ENCODE measurements at places on chromosomes 2 and 18.
A peak's percentile ranks its signal among the peaks of the same experiment; 100 is the strongest.

GRCh38 chr2:120973196-120973595 lies 237.5 kb downstream of the GLI2 start:
- no peak for DNase-seq

DNA sequence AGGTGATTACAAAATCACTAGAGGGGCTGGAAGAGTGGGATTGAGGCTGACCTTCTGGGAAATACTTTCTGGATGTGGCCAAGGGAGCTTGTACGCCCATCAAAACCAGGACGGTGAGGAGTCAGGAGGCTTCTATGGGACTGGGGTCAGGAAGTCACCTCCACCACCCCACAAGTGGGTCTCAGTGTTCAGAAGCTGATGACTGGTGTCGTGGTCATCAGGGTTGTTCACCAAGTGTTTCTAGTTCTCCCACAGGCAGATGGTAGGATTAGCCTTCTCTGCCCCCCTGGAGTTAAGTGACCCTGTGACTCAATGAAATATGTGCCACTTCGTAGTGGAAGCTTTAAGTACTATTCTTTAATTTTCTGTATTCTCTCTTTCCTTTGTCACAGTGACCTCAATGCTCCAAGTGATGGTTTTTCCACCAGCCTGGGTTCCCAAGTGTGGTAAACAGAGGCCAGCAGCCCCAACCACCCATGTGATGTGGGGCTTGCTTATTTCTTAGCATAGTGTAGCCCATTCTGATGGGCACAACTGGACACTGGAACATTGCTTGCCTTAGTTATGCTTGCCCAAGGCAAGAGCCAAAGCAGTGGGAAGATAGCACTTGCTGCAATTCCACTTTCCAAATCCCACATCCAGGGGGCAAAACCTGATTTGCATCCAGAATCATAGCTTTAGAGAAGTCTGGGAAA lies 258.8 kb downstream of the CYP26B1 start:
- DNase-seq, result no peak

- DNase-seq, result no peak
Measured at GRCh38 chr18:69935319-69936190, 12.1 kb downstream of the CD226 start.

DNA sequence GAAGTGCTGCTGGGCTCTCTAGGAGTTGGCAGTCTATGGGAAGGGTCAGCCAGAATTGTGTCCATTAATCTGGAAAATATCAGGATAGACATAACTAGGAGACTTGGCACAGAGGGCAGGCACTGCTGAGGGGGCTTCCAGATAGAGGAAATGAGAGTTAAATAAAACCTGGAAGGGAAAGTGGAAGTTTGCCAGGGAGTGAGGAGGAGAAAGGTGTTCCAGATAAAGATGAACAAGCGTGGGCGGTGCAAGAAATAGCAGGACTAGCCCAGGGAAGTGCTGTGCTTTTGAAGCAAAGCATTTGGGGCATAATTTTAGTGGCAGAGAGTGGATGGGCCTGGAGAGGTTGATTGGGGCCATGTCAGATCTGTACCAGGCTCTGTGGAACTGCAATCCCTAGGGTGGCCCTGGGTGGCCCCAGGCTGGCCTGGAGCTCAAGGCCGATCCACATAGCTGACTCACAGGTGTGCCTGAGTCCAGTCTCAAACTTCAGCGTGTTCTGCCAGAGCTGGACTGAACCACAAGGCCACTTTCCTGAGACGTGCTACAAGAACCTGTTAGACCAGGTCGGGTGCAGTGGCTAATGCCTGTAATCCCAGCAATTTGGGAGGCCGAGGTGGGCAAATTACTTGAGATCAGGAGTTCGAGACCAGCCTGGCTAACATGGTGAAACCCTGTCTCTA lies 26.9 kb downstream of the GALM start:
- no peak for DNase-seq

- DNase-seq, result no peak
Measured at GRCh38 chr2:27958711-27959378, 68.3 kb downstream of the BABAM2 start.

DNA sequence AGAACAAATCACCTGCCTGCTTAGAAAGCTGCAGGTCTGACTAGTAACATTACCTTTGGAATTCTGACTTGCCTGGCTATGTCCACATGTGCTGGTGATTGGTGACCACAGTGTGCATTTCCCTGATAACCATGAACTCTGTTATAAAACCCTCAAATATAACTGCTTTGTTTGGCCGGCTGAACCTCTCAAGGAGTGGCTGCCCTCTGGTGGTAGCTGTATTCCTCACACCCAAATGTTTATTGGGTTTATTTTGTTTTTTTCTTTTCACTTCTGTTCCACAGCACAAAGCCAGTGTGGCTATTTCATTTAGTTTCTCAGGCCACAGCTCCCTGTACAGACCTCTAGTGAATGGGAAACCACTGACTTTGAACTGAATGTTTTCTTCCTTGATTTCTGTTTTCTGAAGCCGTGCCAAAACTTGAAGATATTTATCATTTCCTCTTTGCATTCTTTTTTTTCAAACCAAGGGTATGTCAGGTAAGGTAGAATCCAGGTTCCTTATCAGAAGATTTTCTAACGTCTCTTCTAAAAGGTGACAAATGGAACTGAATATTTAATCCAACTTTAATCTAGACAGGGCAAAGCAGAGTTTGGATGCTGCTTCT lies 549.0 kb upstream of the VRK2 start:
- peak; percentile 20 for DNase-seq

GRCh38 chr18:26133652-26134051 lies at the start of gene PSMA8:
TSS of gene PSMA8 (plus strand) at chr18:26133869. CDS start at chr18:26133966, 97 bp downstream.
- DNase-seq, result no peak

DNA sequence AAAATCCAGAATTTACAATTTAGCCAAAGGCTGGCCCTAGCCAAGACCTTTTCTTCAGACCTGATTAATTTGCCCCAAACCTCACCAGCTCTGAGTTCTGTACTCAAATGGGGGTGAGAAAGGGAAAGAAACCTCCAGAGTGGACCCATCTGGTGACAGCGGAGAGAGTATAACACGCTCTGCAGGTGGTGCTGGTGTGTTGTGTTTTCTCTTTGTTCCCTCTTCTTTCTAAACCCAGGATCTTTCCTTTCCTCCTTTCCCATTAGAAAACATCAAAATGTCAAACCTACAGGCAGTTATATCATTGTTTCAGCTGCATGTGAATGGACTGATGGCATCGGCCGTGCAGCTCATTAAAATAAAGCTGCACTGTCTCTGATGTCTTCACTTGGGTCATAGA lies 253.2 kb upstream of the SP5 start:
- DNase-seq, result no peak

- no peak for DNase-seq
Measured at GRCh38 chr2:209713219-209713618, 58.4 kb upstream of the UNC80 start.

DNA sequence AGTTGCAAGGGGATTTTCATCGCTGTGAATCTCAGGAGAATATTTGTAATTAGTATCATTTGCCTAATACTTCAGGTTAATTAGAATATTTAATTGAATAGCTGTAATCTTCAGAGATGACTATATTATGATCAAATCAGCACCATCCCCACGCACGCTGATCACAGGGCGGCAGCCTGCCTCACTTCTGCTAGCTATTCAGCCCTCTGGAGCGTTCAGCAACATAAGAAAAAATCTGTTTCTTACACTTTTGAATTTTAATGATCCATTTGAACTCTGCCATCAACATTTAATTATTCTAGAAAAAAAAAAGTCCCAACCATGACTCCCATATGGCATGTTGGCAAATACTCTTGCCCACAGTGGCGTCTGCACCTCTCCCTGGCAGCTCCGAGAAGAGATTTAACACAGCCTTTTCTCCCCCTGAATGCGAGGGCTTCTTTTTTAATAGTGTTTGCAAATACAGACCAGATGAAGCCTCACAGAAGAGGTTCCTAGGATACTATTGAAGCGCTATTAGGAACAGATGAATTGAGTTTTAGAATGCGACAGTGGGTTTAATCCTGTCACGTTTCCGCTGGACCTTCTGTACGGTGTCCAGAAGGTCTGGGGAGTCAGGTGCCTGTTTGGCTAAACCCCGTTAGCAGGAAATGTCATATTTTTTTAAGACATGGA lies 731.9 kb upstream of the SALL3 start:
- no peak for DNase-seq

DNA sequence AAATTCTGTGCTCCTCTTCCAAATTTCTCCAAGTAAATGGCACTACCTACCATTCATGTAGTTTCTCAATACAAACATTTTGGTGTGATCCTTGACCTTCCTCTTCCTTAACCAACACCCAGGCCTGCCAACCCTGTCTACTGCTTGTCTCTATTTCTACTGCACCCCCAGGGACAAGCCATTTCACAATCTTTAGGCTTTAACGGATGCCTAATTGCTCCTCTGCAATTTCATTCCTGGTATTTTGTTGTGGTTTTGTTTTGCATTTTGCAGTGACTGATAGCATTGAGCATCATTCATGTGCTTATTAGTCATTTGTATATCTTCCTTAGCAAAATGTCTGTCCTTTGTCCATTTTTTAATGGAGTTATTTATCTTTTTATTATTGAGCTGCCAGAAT lies 10.0 kb downstream of the FAP start:
- no peak for DNase-seq

- DNase-seq, result no peak
Measured at GRCh38 chr2:128642316-128642715, 323.6 kb upstream of the HS6ST1 start.

- peak; percentile 20 for DNase-seq
Measured at GRCh38 chr2:230942920-230943896, 18.2 kb upstream of the GPR55 start.

GRCh38 chr2:36374585-36374984 lies 19.0 kb downstream of the CRIM1 start:
- DNase-seq, result no peak

- peak; percentile 4 for DNase-seq
Measured at GRCh38 chr2:114089636-114090319, 199.9 kb downstream of the ACTR3 start.

- DNase-seq, result no peak
Measured at GRCh38 chr18:50987261-50987660, 19.4 kb downstream of the ELAC1 start.

- no peak for DNase-seq
Measured at GRCh38 chr2:100211521-100211920, 69.1 kb upstream of the AFF3 start.

GRCh38 chr2:129015397-129016285 lies 697.0 kb upstream of the HS6ST1 start:
- DNase-seq, result no peak

DNA sequence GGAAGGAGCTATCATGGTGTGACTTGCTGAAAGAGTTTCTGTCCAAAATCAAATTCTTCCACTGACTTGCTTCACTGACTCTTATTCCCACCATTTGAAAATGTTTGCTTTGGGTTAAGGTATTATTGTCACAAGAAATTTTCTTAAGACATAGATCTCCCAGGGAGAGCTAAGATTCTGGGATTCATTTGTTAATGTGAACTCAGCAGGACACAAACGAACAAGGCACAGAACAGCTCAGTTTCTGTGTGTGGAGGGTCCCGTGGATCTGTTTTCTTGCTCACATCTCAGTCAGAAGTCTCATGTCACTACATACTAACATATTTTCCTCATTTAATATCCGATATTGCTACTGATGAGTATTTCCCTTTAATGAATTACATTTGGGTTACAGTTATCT lies 8.2 kb upstream of the HNRNPA3 start:
- DNase-seq, result no peak

DNA sequence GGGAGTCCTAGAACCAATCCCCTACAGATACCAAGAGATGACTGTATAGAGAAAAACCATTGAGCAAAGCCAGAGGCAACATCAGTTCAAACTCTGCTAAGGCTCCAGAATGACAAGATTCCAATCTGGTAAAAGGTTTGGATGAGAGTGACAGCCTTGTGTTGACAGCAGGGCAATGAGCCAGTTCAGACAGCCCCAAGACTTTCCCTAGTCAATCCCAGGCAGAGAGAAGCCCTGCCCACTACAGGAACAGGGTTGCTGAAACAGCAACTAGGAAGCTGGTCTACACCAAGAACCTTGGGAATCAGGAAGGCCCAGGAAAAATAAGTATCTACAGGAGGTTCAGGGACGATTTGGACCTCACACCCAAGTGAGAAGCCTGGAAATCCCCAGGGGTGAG lies 3.3 kb downstream of the PSTPIP2 start:
- DNase-seq, result no peak

- no peak for DNase-seq
Measured at GRCh38 chr2:216394881-216395280, 17.4 kb upstream of the SMARCAL1 start.

- no peak for DNase-seq
Measured at GRCh38 chr2:171592036-171592555, 69.8 kb downstream of the CYBRD1 start.

GRCh38 chr2:229301237-229301636 lies 30.1 kb upstream of the PID1 start:
- DNase-seq, result no peak

DNA sequence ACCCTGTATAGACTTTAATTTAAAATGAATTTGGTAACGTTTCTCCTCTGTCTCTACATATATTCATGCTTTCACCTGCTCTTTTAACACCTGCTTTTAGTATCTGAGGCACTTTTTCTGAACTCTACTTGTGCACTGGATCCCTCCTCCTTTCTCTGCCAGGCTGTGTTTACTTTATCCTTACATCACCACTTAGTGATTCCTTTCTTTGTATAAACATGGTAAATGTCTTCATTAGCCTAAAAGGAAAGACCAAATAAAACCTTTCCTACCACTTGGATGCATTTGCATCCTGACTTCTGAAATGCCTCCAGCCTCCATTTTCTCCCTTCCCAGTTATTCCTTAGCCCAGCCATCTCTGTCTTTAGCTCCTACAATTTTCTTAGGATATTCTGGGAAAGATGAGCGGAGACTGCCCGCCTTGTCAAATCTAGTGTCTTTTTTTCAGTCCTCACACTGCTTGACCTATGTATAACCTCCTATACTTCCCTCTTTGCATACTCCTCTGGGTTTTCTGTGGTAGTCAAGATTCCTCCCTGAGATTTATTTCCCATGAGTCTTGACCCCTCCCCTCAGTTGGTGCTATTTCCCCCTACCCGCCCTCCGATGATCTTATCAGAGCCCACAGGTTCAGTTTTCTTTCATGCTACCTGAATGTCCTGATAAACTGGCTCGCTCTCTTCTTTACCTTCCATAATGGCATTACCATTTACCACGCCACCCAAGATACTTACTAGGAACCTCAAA lies 44.8 kb downstream of the REL start:
- DNase-seq, result no peak

GRCh38 chr2:14401873-14402272 lies 230.6 kb upstream of the LRATD1 start:
- DNase-seq, result no peak

- DNase-seq, result no peak
Measured at GRCh38 chr2:207484444-207485391, 45.0 kb upstream of the CREB1 start.

- no peak for DNase-seq
Measured at GRCh38 chr2:42724886-42725285, 39.0 kb downstream of the OXER1 start.

DNA sequence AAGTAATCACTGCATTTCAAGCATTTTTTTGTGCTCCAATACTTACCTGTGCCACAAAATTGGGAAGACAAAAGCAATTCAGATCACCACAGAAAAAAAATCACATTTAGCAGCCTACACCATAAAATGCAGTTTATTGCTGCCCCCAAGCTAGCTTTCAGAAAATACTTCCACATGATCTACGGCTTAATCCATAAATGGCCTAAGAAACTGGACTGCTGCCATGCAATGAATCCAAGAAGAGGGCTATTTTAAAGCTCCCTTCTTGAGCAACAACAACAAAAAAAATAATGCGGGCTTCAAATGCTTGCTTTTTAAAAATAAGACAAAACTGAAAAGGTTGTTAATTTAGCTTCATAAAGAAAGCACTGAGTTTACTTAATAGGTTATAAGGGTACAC lies 272.3 kb downstream of the RAD51AP2 start:
- no peak for DNase-seq

Data from occipital lobe (tissue), 3 donors.